Activated CD4-positive, alpha-beta T cell treated with anti-CD3 and anti-CD28 coated beads for 24 hours (primary cell): ENCODE measurements at places on chromosomes 5 and 9.

DNA sequence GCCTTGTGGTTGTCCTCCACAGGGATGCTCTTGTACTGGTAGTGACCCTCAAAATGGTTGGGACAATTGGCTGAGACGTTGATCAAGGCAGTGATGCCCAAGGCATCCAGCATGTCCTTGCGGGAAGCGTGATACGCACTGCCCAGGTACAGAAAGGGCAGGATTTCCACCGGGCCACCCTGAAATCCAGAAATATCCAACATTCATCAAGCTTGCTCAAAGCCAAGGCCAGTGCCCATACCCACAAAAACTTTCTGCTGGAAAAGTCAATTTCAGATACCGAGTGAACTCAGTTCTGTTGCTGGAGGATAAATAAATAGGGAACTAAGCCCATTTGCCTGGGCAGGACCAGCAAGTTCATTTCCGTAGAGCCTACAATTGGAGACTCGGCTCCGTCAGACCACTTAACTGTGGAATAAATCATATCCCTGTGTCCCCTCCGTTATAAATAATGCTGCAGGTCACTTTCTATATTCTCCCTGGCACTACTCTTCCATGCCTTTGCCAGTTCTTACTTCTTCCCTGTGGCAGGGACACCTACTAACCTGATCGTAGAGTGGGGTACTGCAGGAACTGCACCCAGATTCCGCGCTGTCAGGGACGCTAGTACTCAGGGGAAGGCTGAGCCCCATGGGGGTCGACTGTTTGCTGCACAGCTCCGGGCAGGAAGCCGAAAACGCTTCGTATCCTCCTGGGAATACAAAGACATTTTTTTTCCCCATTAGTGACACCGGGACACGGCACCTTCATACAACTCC is 1.2 kb downstream of the DUSP1 start:
- no peak for DNase-seq

- no peak for DNase-seq
Measured at GRCh38 chr5:36279054-36279698, 22.5 kb downstream of the RANBP3L start.

DNA sequence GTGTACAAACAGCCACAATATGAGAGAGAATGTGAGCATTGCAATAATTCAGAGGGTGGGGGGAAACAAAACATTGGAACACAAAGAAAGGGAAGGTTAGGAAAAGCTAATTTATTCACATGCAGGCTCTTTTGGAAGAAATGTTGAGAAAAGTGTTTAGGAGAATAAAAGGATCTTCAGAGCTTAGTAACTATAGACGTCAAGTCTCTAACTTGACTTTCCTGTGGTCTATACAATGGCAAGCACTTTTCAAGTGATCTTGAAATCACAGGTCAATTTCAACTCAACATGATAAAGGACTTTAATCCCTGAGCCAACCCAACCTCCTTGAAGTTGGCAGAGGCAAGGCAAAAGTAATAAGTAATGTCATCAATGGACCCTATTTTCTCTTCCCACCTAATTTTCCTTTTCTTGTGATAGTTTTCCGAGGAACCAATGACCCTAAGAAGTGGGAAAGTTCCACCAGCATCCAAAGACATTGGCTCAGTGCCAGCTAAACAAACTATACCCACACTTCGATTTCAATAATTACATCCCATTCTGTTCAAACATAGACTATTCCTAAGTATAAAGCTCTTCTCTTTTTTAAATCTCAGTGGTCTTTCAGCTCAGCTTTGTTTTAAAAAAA is 23.7 kb downstream of the RFK start:
- no peak for DNase-seq

GRCh38 chr5:43386960-43387362 is 25.2 kb downstream of the CCL28 start:
- DNase-seq, result no peak

GRCh38 chr5:93607367-93608258 is 24.6 kb downstream of the NR2F1 start:
- DNase-seq, result no peak

DNA sequence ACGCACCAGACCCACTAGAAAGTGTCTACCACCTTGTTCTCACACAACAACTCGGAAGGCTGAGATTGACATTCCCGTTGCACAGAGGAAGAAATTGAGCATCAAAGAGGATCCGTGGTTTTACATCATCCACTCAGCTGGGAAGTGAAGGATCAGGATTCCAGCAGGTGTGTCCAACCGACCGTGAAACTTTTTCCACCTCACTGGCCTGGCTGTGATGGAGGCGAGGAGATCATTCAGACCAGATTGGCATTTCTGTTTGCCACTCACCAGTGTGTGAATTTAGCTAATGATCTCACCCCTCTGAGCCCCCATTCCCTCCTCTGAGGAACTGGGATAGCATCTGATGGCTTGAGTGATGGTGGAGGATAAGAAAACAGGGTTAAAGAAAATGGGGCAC is 46.7 kb upstream of the CPLX2 start:
- no peak for DNase-seq

- no peak for DNase-seq
Measured at GRCh38 chr9:113648586-113648985, 185.1 kb downstream of the RGS3 start.

- DNase-seq, result no peak
Measured at GRCh38 chr5:72231991-72232703, 87.9 kb downstream of the MRPS27 start.

DNA sequence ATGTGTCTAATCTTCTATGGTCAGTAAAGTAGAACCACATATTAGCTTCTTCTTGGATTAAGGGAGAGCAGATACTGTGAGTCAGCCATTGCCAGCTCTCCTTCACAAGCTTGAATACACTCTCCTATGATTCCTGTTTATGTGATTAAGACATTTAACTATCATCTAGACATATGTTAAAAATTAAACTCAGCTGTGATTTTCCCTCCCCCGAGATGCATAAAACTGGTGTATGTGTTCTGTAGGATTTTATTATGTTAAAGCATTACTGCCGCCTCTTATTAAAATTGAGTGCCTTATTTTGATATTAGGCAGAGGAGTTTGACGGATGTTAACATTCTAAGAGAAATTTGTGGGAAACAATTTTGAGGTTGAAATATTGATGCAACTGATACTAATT is 114.6 kb downstream of the ACTBL2 start:
- no peak for DNase-seq

DNA sequence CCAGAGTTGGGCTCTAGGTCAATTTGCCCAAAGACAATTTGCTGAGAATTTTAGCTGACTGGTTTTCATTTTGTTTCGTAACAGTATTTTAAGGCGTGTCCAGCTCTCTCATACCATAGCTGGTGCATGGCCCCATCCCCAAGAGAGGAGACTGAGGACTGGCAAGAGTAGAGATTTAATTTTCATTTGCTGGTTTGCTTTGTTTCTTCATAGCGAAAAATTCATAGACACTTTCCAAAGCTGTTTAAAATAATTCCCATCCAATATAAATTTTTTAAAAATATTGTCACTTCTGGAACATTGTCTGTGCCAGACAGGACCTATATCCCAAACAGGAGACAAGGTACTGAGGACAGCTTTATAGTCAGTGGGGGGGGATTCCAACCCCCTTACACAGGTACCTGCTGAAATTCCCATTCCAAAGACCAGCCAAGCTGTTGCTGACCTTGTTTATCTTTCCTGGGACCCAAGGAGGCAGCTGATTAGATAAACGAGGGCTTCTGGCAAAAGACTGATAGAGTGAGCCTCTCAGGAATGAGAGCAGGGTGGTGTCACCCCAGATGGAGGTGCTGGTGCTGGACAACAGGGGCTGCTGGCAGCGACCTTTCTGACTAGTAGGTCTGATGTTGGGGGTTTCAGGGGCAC is 6.8 kb upstream of the ANGPTL2 start:
- DNase-seq, result no peak

DNA sequence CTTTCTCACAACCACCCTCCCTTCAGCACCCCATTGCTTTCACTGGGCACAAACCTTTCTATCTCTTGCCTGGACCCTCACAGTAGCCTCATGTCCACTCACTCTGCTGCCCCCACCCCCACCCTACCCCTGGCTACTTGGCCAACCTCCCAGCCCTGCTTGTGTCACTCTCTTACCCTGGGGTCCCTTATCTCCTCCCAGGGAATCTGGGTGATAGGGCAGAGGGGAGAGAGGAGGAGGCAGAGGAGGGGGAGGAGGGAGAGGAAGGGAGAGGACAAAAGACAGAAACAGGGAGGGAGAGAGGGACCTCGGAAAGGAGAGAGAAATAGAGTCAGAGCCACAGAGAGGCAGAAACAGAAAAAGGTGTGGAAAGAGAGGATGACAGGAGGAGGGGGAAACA is 25.0 kb upstream of the KIF12 start:
- DNase-seq, result no peak

DNA sequence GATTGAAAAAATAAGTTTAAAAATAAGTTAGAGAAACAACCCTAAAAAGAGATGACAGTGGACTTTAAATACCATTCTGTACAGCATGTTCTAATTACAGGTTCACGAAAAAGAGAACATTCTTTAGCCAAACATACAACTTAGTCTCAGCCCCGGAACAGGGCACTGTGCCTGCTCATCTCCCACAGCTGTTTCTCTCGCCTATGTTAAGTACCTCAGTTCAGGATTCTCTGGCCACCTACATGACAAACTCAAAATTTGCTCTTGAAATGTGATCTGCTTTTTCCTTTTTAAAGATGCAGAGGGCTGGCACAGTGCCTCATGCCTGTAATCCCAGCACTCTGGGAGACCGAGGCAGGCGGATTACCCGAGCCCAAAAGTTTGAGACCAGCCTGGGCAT is 52.3 kb downstream of the MYO10 start:
- no peak for DNase-seq

GRCh38 chr9:69307446-69308205 is 17.4 kb upstream of the ENTREP1 start:
- DNase-seq, result no peak

DNA sequence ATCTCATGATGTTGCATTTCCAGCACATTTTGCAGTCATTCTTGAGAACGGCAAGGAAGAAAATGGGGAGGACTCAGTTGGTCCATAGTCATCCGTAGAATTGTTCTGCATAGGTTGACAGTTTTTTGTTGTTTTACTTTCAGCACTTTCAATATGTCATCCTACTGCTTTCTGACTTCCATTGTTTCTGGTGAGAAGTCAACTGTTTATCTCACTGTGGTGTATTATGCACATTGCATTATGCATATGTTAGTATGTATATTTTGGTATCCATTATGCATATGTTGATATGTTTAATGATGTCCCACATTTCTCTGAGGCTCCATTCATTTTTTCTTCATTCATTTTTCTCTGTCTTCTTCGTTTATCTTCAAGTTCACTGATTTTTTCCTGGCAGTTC is 10.5 kb downstream of the ADAMTS16 start:
- no peak for DNase-seq

DNA sequence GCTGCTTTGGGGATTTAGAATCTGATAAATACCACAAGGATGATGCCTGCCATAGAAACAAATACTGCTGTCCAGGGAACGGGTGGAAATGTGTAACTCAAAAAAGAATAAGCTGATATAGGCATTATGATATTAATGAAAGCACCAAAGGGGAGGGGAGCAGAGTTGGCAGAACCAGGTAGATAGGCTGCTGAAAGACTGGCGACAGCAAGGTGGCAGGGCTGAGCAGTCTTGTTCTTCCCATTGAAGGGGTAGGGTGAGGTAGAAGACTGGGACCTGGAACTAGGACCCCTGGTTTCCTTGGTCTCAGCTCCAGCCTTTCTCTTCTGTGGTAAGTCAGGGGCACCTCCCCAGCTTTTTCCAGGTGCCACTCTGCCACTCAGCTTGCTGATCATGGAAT is 31.4 kb upstream of the TMOD1 start:
- no peak for DNase-seq

DNA sequence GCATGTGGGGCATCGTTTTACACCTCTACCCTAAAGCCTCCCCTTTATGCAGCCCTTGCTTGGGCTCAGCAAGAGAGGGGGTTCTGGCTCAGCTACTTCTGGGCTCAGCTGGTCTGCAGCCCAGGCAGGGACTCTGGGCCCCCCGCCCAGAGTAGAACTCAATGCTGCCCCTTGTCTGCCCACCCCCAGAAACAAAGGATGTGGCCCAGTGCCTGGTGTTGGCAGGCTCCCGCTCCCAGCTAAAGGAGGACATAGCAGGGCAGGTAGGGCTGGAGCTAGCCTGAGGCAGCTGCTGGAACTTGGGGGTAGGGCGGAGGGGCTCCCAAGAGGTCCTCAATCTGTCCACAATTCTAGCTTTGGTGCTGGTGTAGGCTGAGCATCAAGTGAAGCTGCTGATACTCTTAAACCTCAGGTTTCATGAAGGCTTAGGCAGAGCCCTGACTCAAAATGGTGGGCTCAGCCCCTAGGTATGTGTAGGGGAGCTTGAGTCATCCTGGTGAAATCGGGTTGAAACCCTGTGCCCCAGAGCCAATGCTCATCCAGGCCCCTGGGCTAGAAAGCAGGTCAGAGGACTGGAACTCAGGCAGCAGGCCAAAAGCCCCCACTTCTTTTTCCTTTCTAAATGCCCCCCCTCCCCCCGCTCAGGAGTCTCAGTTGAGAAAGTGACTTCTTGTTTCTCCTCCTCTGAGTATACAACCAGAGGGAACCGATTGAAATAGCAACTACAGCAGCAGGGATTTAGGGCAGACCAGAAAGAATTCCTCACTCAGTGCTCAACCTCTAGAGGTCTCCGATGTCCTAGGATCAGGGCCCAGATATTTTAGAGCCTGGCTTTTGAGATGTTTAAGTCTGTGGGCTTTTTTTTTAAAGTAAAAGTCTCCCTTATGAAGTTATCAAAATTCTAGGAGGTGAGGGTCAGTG is 11.4 kb downstream of the PSD2 start:
- DNase-seq, result no peak

GRCh38 chr5:138948471-138949222 is 73.5 kb upstream of the LRRTM2 start:
- DNase-seq, result no peak

DNA sequence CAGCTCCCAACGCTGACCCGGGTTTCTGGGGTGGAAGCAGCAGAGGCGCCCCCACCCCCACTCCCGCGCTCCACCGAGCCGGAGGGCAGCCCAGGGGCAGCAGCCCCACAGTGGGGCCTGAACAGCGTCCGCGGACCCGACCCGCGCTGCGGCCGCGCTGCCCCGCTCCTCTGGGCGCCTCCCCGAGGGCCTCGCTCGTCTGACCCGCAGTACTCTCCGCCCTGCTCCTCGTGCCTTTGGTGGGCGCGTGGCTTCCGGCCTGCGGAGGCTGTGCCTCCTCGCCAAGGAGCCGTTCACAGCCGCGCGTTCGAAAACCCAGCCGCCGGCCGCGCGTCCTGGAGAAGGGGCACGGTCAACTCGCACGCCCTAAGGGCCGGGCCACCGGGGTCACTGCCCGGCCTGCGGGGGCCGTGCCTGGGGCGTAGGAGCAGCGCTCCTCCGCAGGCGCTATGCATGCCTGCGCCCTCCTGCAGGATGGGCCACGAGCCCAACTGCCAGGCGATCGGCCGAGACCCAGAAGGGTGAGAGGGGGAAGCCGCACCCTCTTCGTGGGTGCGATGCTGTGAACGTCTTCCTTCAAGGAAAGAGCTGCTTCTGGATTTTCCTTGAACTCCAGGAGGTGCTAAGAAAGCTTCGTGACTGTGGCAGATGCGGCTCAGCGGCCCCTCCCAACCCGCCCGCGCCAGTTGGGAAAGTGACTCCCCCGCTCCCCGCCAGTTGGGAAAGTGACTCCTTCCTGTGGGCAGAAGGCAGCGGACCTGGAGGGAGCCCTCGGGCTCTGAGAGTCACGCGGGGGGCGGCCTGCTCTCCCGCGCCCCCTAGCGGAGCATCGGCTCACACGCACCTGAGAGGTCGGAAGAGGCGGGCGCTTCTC is 82.7 kb downstream of the HSD17B3 start:
- peak; percentile 16 for DNase-seq

- peak; percentile 48 for DNase-seq
Measured at GRCh38 chr5:57298985-57299491, 125.2 kb downstream of the GPBP1 start.

- no peak for DNase-seq
Measured at GRCh38 chr5:173045474-173045873, 10.7 kb upstream of the CREBRF start.
